ENCODE measurements at places on chromosomes 6 and 20.
A peak's percentile ranks its signal among the peaks of the same experiment; 100 is the strongest.

DNA sequence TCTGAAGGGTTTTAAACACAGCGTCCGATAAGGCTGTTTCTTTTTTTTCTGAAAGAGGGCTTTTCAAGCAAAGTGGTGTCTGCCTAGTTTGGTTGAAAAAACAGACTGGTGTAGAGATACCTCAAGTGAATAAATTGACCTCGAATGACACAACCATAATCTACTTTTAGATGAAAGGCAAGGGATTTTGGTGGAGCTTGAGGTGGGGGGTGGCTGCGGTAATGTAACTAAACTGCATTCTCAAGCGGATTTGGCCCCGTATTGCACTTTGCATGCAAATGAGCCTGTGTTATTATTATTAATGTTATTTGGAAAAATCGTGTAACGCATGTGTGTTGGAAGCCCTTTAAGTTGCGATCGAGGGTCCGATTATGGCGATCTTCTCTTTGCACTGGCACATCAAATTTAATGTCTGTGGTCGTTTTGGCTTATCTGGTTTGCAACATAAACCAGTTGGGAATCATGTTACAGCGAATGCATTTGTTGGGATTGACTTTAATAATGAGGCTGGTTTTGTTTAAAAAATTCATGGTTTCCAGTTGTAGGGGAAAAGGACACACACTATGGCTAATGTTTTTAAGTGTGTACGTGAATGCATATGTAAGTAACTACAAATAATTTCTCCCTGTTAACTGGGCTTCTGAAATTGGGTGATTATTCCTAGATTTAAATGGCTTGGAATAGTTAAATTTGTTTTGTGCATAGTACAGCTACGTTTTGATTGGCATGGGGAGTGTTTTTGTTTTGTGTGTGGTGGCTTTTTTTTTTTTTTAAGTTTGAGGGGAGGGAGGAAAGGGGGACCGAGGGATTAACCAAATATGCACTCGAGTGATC lies 1.0 kb downstream of the JARID2 start:
- peak; percentile 42 for DNase-seq

DNA sequence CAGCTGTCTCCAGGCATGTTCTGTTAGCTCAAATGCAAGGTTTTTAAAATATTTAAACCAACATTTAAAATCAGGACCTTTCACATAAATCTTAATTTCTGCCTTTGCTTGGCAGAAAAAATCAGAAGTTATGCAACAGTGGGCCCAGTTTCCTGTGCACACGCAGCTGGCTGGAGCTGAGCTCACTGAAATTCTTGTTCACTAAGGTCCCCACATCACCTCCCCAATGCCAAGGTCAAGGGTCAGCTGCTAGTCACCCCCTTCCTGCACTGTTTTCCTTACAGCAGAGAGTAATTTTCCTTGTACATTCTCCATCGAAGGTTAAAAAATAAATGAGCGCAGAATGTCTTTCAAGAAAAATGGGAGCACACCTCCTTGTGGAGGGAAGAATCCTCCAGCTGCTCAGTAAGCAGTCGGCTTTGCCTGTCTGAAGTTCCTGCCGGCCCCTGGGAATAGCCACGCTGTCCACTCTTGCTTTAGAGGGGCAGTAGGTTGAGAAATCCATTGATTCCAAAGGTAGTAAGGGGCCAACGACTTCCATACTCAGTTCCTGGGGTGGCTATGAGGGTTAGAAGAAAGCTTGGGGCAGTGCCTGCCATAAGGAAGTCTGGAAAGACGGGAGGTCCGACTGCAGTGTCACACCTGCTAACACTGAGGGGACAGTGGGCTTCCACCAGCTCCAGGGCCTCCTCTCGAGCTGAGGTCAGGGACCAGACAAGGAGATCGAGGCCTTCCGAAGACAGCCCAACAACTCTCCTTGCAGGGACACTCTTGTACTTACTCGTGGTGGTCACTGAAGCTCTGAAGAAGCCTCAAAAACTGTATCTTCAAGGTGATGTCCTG lies 56.8 kb downstream of the MYH7B start:
- no peak for DNase-seq

GRCh38 chr6:137165375-137166246 lies 7.8 kb downstream of the IL22RA2 start:
- no peak for DNase-seq

GRCh38 chr6:106530502-106530901 lies 98.8 kb downstream of the RTN4IP1 start:
- DNase-seq, result no peak

- DNase-seq, result peak; percentile 90
Observed at GRCh38 chr6:14804785-14805210, 441.1 kb upstream of the JARID2 start.

DNA sequence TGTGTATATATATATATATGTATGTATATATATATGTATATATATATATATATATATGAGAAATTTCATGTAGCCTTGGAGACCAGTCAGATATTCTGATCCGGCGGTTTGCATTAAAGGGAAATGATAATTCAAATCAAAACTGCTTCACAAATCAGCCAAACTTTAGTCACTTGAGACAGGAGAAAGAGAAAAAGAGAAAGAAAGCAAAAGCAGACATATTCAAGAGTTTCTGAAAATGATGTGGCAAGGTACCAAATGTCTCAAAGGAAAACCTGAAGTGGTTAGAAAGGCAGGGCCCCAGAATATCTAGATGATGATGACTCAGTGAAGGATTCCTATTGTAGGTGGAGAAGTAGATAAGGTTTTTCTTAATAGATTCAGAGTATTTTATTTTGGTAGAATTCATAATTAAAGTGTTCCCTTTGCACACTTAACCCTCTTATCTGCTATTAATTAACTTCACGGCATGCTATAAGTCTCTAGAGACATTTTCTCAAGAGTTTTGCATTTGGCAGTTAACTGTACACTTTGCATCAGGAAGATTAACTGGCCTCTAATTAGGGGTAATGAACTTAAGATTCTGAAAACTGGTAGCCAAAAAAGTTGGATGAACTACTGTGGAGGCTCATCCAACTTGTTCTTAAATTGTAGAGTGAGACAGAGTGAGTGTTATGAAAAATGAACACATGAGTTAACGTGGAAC lies 50.1 kb upstream of the ASF1A start:
- DNase-seq, result no peak

DNA sequence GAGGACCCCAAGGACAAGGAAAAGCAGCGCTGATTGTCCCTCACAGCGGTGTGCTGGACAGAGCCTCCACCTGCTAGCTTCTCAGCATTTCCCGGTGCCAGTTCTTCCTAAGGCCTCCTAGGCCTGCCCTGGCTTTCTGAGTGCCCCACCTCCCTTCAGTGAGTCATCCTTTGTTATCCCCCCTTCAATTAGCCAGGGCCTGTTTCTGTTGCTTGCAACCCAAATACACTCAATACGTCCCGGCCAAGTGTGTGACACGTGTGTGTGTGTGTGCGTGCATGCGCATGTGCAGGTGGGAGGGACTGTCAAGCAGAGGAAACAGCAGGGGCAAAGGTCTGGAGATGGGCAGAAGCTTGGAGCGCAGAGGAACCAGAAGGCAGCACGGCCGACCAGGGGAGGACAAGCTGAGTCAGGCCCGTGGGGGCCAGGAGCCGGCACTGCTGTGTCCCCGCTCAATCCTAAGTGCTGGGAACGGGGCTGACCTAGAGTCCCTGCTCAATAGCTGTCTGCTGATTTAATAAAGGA lies 159.8 kb downstream of the PREX1 start:
- DNase-seq, result no peak

DNA sequence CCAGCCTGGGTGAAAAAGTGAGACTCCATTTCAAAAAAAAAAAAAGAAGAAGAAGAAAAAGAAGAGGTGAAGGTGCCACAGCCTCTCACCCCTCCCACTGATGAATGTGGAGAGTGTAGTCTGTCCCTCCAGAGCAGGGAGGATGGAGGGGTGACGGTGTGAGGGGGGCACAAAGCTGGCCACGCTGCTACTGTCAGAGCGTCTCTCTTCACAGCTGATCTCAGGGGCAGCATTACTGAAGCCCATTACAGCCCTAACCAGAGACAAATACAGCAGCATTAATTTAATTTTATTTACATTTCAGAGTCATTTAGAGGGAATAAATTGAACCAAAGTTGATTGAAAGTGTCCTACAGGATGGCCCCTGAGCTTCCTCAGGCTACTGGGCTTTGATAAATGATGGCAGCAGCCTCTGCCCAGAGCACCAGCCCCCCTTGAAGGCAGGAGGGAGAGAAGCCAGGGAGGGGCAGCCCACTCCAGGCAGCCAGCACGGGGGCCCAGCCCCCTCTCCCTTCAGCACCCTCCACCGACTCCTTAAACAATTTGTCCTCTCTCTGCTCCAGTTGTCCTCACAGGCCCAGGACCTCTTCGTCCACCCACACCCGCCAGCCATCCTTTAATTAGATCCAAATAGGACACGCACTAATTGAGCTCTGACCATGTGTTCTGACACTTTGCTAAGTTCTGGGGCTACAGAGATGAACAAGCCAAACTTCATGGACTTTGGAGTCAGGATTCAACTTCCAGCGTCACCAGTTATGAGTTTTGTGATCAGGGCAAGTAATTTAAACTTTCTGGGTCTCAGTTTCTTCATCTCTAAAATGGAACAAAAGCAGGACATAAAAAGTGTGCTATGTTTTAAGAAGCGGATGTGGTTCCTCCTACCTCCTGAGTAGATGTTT lies 18.6 kb upstream of the ZFAND3 start:
- no peak for DNase-seq

- DNase-seq, result no peak
Observed at GRCh38 chr6:14059791-14060436, 57.7 kb upstream of the CD83 start.

DNA sequence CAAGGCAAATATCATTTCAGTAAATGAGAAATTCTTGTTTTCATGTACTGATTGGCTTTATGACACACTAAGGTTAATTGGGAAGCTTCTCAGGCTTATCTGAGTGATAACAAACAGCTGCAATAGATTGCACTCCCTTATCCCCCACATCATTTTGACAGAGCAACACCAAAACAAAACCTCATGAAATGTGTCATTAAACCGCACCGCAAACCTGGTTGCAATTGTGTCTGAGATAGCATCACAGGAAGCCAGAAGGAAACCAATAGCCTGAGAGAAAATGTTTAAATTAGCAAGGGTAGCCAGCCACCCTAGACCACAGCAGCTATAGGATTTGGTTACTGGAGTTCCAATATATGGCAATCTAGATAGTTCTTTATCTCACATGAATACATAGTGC lies 31.6 kb upstream of the LAMA4 start:
- DNase-seq, result no peak
